NCI-H524 (cell line): ENCODE measurements at places on chromosomes 2 and 18.

DNA sequence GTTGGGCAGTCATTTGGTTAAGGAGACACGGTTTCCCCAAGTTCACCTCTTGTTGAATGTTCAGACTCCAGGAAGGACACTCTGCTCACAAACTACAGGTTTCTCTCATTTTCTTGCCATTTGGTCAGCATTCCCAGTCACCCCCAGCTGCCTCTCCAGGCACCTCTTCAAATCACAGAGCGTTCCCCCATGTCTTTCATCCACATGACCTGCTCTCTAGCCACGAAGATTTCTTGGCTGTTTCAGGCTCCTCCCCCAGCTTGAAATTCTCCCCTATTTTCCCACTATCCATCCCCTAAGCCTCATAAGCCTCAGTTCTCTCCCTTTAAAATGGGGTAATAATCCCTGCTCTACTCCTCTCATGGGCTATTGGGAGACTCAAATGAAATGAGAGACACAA, 89.1 kb upstream of the RTN4 start:
- DNase-seq, result no peak

DNA sequence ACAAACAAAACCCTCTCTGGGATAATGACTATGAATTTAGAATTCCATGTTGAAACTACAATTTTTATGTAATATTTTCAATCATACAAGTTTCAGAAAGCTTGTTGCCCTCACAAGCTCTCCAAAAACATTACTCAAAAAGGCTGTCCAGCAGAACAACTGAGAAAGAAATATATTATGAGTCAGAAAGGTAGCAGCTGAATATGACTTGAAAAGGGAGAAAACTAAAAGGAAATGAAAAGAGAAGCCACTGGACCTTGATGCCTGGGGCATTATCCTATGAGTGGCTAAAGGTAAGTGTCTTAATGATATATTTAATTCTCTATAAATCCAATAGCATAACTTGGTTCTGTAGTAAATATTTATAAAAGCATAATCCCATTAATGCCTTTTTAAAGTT, 61.8 kb downstream of the NXPH2 start:
- DNase-seq, result no peak

GRCh38 chr2:36356990-36357846, 1.6 kb downstream of the CRIM1 start:
- DNase-seq, result peak; percentile 71

GRCh38 chr2:109313343-109313742, 184.3 kb downstream of the SH3RF3 start:
- no peak for DNase-seq

DNA sequence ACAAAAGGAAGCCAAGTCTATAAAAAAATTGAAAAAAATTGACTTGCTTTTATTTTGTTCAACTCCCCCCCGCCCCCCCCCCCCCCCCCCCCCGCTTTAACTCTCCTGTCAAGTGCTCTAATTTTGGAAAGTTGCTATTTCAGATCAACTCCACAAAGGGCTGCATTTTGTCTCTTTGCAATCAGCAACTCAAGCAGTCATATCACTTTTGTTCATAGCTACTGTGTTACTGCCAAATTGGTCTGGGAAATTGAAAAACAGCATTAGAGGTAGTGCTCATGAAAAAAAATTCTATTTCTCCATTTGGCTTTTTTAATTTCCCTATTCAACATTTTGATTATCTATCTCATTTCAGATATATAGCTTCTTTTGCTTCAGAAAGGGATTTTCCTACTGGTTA, 531.8 kb downstream of the LRP1B start:
- no peak for DNase-seq

DNA sequence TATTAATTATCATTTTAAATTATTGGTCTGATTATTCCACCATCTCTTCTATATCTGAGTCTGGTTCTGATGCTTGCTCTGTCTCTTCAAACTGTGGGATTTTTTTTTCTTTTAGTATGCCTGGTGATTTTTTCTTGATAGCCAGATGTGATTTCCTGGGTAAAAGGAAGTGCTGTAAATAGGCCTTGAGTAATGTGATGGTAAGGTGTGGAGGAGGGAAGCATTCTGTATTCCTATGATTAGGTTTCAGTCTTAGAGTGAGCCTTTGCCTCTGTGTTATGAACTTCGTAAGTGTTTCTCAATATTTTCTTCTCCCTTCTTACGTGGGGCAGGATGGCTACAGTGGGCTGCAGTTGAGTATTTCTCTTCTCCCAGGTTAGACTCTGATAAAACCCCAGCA, 103.0 kb downstream of the EHBP1 start:
- DNase-seq, result no peak

DNA sequence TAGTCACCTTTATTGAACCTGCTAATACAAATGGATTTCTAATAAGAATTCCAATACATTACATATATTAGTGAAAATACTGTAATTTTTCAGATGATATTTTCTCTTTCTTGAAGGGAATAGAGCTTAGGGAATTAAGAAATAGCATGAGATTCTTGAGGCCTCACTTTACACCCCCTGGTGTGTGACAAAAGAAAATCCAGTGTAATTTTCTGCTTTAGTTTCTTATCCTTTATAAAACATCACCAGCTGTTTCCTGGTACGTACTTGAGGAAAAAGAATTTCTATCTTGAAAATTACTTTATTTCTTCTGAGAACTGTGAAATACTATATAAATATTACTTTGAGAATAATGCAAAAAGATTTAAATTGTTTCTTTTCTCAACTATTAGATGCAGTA, 71.6 kb downstream of the CLIP4 start:
- no peak for DNase-seq

DNA sequence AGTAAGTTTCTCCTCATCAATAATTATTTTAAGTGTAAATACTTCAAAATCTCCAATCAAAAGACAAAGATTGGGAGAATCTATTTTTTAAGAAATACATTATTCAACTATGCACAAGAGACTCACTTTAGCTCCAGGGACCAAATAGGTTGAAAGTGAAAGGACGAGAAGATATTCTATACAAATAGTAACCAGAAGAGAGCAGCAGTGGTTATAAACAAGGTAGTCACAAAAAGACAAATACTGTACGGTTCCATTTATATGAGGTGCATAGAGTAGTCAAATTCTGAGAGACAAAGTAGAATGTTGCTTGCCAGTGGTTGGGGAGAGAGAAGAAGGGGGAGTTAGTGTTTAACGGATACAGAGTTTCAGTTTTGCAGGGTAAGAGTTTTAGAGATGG, 69.8 kb downstream of the POU3F3 start:
- DNase-seq, result no peak

DNA sequence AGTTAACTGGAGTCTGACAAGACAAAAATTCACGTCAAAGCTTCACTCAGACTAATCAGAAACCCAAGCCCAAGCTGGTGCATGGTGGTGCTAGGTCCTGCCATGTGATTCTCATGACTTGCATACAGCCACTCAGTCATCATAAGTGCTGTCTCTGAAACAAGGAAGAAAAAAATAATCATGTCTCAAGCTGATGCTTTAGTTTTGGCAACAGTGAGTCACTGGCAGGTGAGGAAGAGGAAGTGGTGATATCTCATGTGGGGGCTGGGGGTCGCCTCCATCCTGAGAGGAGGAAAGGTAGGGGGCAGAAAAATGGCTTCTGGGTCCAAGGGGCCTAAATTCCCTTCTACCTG, 136.3 kb downstream of the TMEM163 start:
- DNase-seq, result no peak

DNA sequence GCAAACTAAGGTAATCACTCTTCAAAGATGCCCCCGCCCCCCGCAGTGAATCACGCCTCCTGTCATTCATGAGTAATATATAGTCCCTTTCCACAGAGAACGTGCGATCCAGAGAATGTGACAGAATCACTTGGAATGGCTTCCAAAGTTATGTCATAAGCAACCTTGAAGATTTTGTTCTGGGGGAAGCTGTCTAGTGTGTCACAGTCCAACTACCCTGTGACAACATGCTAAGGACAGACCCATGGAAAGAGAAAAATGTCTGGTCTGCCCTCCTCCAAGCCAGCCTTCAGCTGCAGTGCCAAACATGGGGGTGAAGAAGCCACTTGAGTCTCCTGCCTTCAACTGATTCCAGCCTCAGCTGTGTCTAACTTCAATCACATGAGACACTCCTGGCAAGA, 259.1 kb downstream of the SS18 start:
- DNase-seq, result no peak

- DNase-seq, result no peak
These were observed 478.5 kb upstream of the ID2 start for GRCh38 chr2:8203364-8203763.

DNA sequence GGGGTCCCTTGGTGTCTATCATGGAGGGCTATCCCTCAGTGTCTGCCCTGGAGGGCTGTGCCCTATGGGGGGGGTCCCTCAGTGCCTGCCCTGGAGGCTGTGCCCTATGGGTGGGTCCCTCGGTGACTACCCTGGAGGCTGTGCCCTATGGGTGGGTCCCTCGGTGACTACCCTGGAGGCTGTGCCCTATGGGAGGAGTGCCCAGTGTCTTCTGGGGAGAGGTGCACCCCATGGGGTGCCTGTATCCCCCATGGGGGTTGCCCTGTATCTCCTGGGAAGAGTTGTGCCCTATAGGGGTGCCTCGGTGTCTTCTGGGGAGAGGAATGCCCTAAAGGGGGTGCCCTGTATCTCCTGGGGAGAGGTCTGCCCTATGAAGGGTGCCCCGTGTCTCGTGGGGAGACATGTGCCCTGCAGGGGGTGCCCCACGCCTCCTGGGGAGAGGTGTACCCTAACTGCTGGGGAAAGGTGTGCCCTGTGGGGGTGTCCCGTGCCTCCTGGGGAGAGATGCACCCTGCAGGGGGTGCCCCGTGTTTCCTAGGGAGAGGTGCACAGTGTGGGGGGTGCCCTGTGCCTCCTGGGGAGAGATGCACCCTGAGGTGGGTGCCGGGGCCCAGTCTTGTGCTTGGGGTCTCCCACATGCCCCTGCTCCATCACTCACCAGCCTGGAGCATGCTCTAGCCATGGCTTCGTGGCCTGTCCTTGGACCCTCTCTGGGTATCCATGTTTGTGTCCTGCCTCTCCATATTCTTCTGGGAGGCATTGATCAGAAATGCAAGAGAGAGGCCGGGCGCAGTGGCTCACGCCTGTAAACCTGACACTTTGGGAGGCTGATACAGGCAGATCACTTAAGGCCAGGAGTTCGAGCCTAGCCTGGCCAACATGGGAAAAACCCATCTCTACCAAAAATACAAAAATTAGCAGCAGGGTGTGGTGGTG, 215.6 kb downstream of the HDAC4 start:
- DNase-seq, result no peak

DNA sequence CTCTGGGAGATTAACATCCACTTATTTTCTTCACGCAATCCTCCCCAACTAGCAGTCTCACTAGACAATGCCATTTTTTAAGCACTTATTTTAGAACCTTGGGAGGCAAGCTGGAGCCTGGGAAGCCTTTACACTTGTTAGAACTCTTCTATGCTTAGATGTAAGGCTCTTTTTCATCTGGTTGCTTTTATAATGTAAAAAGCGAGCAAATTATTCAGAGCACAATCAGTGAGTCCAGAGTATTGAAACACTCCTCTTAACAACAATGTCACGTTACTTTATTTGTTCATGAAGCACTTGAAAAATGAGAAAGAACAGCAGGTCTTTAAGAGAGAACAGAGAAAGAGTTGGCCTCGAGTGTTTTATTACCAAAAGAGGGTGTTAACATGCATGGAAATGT, 84.1 kb upstream of the SLC8A1 start:
- DNase-seq, result no peak

DNA sequence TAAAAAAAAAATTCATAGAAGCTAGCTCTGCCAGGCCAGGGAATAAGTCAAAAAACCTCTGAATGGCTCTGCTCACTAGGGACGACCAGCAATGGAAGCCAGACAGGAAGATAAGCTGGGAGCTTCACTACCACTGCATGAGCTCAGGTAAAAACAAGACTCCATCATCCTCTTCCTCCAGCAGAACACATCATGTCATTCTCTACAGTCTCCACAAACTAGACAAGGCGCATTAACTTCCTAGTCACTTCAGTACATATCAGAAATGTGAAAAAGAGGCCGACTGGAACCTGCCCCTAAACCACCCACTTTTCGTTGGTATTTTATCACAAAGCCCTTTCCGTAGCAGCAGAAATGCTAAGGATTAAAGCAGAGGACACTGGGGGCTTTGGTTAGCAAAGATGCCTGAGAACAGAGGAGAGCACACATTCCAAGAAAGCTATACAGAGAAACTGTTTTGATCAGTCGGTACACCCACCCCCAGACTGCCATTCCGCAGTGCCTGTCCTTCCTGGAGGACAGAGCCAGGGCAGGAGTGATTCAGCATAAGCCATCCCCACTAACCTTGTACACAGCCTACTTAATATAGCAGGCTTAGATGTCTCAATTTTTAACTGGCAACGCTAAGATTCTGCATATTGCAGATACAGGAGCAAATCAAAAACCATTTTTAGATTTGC, 53.4 kb downstream of the AAK1 start:
- DNase-seq, result no peak

DNA sequence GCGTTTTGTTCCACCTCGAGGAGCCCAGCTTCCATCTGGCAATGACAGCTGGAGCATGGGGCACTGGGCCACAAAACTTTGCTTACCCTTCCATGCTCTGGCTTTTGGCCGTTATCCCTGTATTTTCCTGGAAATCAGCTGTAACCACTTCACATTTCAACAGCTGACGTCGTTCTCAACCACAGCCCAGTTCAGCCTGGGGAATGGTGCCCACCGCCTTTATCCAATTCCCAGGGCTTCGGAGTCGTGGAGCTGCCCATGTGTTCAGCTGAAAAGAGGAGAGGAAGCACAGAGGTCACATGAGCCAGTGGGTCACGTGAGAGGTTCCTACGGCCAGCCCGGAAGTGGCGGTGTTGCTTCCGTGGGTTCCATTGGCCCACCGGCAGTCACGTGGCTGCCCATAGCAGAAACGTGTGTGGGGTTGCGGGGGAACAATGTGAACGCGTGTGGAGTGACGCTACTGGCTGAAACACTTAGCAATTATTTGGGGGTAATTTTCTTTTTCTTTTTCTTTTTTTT, 16.7 kb upstream of the EDAR start:
- DNase-seq, result no peak

DNA sequence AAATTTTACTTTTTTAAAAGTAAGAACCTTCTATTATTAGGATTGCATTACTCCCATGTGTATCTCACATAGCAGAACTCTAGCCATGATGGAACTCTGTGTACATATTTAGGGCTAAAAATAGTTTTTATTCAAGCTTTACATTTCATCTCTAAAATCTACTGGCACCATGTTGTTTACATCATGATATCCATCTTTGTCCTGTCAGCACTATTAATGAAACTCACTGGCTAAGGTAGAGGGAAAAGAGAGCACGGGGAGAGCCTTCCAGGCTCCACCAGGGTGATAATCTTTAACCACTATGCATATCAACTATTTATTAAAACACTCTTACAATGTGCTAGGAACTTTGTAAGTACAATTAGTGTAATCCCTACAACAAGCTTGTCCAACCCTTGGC, 34.7 kb downstream of the RAD51AP2 start:
- no peak for DNase-seq

GRCh38 chr2:177635696-177636095, 243.1 kb downstream of the AGPS start:
- DNase-seq, result no peak

DNA sequence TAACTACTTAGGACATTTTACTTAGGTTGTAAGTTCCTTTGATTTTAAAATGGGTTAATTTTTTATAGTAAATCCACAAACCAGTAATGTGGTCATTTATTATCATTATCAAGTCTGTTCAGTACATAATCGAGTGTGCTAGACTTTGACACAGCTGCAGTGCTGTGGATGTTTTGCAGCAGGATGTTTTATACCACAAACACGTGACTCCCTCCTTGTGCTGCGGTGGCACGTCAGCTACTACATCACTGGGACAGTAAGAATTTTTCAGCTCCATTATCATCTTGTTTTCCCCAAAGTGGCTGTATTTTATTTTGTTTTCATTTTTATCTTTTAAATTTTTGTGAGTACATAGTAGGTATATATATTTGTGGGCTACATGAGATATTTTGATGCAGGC, 70.0 kb downstream of the ATP9B start:
- no peak for DNase-seq
